ENCODE measurements at places on chromosomes 3 and 15. TPM values are rescaled to one million over a fixed set of nuclear protein-coding genes. Genes with fewer than 3 reads are reported as not detected.
A peak's percentile ranks its signal among the peaks of the same experiment; 100 is the strongest.

- no peak for DNase-seq
Observed at GRCh38 chr15:76274226-76274625, 37.0 kb downstream of the ETFA start.

DNA sequence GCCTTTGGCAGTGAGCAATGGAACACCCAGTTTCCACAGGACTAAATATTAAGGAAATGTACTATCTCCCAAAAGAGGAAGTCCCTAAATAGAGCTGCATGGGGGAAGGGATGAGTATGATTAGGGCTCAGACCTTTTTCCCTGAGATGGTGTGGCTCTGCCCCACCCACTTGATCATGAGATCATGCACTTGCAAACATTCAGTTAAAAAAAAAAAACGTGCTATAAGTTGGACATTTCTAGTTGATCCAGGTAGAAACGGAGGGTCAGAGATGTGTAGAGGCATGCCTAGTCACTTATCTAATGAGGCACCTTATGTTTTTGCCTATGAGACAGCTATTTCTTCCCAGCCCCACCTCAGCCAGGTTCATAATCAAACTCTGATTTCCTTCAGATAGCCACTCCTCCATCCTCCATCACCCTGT lies 24.5 kb upstream of the SSR3 start:
- no peak for DNase-seq

- peak; percentile 17 for DNase-seq
Observed at GRCh38 chr3:127589600-127590281, 792 bp downstream of the TPRA1 start.

DNA sequence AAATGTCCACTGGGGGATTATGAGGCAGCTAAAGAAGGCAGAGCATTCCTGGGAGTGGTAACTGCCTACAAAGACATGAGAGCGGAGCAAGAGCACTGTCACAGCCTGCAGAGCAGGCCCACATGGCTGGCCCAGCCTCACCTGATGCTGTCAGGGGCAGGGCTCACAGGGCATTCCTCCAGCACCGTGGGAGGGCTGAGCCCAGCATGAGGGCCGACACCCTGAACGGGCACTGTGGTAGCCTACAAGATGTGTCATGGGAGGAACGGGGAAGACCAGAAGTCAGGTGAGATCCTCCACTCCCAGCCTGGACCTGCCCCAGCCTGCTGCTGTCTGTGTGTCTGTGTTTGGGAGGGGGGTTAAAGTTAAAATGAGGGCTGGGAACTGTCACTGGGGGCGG lies 30.1 kb downstream of the CCDC12 start:
- no peak for DNase-seq

DNA sequence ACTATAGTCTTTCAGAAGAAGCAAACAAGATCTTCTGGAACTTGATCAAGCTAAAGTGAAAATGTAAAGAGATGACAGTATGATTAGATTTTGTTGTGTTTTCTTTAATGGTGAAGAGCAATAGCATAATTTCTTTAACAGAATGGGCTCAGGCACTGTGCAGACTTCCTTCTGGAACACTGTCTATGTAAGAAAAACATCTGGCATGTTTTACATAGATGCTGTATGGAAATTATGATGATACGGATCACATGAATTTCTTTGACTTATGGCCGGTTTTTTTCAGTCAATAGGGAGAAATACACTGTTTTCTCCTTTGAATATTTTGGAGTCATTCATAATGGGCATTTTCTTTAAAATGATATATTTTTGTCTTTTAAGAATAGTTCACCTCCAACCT lies 42.6 kb downstream of the PHLDB2 start:
- DNase-seq: no peak

- DNase-seq: peak; percentile 40
Observed at GRCh38 chr3:186217820-186218164, 108.9 kb upstream of the ETV5 start.

DNA sequence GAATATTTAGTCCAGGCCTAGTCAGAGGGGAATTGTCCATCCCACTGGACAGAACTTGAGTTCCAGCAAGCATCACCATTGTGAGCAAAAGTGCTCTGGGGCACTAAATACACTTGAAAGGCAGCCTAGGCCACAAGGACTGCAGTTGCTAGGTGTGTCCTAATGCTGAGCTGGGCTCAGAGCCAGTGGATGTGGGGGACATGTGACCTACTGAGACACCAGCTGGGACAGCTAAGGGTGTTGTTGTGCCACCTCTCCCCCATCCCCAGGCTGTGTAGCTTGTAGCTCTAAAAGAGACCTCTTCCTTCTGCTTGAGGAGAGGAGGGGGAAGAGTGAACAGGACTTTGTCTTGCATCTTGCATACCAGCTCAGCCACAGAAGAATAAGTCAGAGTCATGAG lies 120.9 kb downstream of the DTWD1 start:
- no peak for DNase-seq

DNA sequence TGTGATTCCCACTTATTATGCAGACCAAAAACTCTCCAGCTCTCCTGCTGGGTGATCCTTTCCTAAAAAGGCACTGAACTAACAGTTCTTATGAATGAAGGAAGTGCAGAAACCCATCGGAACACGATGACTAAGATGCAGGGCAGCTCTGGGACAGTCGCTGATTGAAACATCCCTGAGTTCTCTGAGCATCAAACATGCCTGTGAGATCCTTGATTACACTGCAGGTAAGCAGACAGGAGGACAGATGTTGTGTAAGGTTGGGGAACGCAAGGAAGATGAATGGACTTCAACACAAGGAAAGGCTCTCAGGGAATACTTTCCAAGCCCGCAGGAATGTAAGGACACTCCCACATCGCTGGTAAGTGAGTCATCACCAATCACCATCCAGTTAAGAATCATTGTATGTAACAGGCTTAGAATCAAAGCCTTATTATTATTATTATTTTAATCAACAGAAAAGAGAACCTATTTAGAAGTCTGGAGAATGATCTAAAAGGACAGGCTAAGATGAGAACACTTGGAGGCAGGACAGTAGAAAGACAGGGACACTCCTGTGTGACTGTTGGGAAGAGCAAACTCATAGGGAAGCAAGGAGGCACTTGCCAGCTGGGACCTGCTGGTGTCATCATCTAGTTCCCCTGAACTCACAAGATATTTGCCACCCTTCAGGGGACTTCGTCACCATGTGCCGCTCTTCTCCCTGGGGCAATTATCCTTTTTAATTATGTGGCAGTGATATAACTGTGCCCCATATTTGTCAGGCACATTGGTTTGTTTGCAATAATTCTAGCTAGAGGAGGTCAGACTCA lies 26.0 kb downstream of the TMEM158 start:
- DNase-seq: peak; percentile 78

DNA sequence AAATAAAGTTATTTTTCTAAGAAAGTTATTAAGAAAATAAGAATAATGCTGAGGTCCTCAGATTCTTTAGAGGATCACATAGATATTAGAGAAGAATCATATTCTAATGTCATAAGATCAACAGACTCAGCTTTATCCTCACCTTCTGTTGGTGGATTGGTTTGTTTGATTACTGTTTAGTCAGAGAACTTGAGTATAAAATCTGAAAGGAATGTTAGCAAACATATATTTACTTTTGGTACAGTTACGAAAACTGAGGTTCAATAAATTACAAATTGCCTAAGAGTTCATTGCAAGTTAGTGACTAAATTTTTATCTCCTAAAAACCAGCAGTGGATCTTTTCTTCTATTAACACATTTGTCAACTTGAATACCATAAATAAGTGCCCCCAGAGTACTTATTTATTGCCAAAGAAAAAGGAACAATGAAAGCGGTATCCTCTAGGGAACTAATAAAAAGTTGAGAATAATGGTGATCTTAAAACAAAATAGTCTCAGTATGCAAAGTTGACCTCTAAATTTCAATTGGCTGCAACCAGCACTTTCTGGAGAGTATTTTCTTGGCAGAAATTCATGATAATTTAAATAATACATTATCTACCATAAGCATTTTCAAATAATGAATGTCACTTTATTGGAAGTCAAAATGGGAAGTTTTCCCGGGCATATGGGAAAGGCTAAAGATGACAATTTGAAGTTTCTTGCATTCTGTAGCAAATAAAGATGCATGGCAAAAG lies 296.8 kb downstream of the OTOL1 start:
- no peak for DNase-seq

GRCh38 chr3:113659101-113659541 lies 37.3 kb downstream of the USF3 start:
- no peak for DNase-seq

GRCh38 chr3:81549388-81549787 lies 212.1 kb downstream of the GBE1 start:
- no peak for DNase-seq

DNA sequence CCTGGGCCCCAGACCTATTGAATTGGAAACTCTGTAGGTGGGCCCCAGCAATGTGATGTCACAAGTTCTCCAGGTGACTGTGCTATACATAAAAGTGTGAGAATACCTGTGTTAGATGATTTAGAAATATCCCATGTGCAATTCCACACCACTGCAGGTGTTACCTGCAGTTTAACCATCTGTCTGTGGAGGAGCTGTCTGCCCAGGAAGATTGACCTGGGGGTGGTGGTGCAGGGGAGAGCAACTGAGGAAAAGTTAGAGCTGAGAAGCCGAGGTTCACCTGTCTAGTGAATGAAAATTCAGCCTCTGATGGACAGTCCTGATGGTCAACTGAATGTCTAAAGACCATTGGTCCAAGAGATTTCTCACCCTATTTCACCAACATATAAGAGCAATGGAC lies 132.2 kb upstream of the SLC24A5 start:
- DNase-seq: no peak

IQCF2 gene
- total RNA-seq: not detected

TATDN2 gene
- total RNA-seq: 10.1 TPM

MESP2 gene
- 0.43 TPM for total RNA-seq

NR1I2 gene
- not detected for total RNA-seq

ACTRT3 gene
- 0.81 TPM for total RNA-seq

PAK6 gene
- total RNA-seq: not detected

CYP8B1 gene
- not detected for total RNA-seq

NOX5 gene
- not detected for total RNA-seq

IFRD2 gene
- total RNA-seq: 69.5 TPM

Measured in Caki2 (cell line).